ENCODE measurements at places on chromosomes 3 and 15.

- DNase-seq = no peak
Observed at GRCh38 chr3:53350652-53351051, 3.3 kb upstream of the DCP1A start.

GRCh38 chr3:158297940-158298339 is 188.1 kb downstream of the RSRC1 start:
- no peak for DNase-seq

DNA sequence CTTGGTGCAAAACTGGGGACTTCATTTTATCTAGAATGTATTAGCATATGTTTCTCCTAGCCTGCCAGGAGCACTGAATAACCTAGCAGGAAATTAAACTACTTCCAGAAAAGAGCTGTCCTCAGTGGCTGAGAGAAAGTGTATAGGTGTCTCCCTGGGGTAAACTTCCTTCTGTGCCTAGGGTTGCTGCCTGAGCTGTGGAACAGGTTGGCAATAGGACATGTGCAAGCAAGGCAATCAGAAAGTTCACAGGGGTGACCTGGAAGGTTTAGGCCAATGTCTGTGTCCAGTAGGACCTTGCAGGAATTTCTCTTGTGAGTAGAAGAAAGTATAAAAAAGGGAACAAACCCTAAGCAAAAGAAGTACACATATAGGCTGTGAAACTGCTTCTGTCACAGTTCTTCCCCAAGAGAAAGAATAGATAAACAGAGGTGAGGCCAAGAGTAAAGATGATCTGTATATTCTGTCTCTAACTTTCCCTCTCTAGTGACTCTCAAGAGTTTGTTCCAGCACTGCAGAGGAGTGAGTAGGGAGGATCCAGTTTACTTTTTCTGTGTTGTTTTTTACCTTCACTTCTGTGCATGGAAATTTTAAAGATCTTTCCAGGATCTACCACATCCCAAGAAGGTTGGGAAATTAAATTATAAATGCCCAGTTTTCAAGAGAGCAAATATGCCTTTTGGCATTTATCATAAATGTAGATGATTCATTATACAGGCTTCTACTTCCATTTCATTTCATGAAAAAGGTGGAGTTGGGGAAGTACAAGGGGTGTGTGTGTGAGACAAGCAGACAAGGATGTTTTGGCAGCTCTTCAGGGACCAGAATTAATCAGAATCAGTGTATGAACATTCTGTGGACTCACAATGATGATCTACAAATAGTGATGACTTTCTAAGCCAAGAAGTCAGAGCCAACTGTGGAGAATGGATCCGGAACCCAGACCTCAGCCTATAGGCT is 155.2 kb downstream of the RBPMS2 start:
- no peak for DNase-seq

GRCh38 chr3:144770915-144771351 is 799.3 kb downstream of the DIPK2A start:
- no peak for DNase-seq

GRCh38 chr15:44084770-44085169 is 110.3 kb downstream of the FRMD5 start:
- DNase-seq = no peak

DNA sequence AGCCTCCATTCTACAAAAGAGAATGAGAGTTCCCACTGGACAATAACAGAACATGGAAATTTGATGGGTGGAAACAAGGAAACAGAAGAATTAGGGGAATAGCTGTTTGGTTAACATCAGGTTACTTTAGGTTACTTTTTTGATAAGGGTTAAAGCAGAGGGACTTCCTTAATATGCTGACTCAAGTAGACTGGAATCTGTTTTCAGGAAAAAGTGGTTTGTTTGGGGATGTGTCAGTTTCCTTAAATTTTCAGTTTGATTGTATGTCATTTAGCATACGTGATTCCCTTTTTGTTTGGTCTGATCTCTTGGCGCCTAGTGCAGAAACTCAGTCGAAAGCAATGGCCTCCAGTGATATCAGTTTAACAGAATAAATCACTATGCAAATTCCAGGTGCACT is 411.8 kb upstream of the GRM7 start:
- no peak for DNase-seq

GRCh38 chr15:36029606-36030210 is 483.7 kb upstream of the DPH6 start:
- DNase-seq = no peak
